ENCODE measurements at places on chromosomes 3 and 15. TPM values are rescaled to one million over a fixed set of nuclear protein-coding genes. Genes with fewer than 3 reads are reported as not detected.

The ANKRD34C gene
- total RNA-seq = under 0.01 TPM

The TF gene
- total RNA-seq = not detected

The SMCO1 gene
- total RNA-seq = not detected

The C3orf22 gene
- total RNA-seq = not detected

The A4GNT gene
- not detected for total RNA-seq

The NANOGP8 gene
- total RNA-seq = not detected

The RTP4 gene
- total RNA-seq = not detected

The MINAR1 gene
- 2.3 TPM for total RNA-seq

The HEG1 gene
- total RNA-seq = 25.5 TPM

The ROPN1 gene
- total RNA-seq = not detected

The DPPA2 gene
- total RNA-seq = not detected

The PRKCD gene
- total RNA-seq = 6.3 TPM
